ENCODE measurements at places on chromosomes 5 and 9.

GRCh38 chr5:155471027-155471426 is 457.5 kb downstream of the KIF4B start:
- DNase-seq, result no peak

DNA sequence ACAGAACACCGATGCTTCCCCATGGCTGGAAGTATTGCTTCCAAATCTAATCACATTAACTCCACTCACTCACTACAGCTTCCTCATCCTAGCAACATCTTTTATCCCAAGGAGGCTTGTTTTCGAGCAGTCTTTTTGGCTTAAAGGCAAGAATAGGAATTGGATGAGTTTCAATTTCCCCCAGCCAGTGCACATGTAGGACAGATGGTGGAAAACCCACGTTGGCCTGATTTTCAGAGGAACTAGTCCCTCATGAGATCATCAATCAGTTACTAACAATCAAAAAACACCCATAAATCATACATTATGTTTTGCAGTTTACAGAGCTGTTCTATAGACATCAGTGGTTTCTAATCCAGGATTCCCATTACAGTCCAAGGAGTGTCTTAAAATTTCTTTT is 48.5 kb upstream of the AGXT2 start:
- no peak for DNase-seq

- DNase-seq, result no peak
Observed at GRCh38 chr9:133837627-133838597, 99.8 kb upstream of the SARDH start.

GRCh38 chr9:94668928-94669729 is 29.8 kb upstream of the FBP1 start:
- no peak for DNase-seq

- no peak for DNase-seq
Observed at GRCh38 chr9:112838342-112838741, 52.3 kb downstream of the SLC46A2 start.

GRCh38 chr5:83179966-83180365 is 102.6 kb downstream of the XRCC4 start:
- DNase-seq, result no peak

GRCh38 chr5:172764861-172765765 is 5.9 kb downstream of the DUSP1 start:
- DNase-seq, result peak; percentile 96

DNA sequence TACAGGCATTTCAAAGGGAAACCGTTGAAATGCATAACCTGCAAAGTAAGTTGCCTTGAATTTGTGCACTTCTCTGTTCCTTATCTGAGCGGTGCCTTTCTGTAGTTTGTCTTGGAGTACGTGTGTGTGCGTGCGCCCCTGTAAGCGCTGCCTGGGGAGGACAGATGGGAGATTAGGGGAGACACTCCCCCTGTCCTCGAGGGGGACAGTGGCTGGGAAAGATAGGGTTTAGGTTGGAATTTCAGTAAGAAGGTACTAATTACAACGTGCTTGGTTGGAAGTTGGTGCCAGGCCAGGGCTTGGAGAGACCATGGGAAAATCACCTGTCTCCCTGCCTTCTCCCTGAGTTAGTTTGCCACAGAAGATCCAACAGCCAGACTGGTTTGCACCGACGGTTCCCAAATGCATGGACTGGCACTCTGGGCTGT is 73.2 kb downstream of the PIK3R1 start:
- peak; percentile 49 for DNase-seq

GRCh38 chr5:73307645-73308355 is 134.8 kb downstream of the TMEM174 start:
- DNase-seq, result no peak
